ENCODE measurements at places on chromosomes 2 and 18. TPM values are rescaled to one million over a fixed set of nuclear protein-coding genes. Genes with fewer than 3 reads are reported as not detected.

The SERPINB12 gene
- not detected for total RNA-seq

The DNAJC5G gene
- not detected for total RNA-seq

The FAM124B gene
- not detected for total RNA-seq

The DAW1 gene
- not detected for total RNA-seq

The LANCL1 gene
- total RNA-seq = 33.4 TPM

The SKOR2 gene
- total RNA-seq = not detected

The NTSR2 gene
- not detected for total RNA-seq

The CXCR4 gene
- total RNA-seq = 45.9 TPM

The NPHP1 gene
- total RNA-seq = 0.23 TPM

DNA sequence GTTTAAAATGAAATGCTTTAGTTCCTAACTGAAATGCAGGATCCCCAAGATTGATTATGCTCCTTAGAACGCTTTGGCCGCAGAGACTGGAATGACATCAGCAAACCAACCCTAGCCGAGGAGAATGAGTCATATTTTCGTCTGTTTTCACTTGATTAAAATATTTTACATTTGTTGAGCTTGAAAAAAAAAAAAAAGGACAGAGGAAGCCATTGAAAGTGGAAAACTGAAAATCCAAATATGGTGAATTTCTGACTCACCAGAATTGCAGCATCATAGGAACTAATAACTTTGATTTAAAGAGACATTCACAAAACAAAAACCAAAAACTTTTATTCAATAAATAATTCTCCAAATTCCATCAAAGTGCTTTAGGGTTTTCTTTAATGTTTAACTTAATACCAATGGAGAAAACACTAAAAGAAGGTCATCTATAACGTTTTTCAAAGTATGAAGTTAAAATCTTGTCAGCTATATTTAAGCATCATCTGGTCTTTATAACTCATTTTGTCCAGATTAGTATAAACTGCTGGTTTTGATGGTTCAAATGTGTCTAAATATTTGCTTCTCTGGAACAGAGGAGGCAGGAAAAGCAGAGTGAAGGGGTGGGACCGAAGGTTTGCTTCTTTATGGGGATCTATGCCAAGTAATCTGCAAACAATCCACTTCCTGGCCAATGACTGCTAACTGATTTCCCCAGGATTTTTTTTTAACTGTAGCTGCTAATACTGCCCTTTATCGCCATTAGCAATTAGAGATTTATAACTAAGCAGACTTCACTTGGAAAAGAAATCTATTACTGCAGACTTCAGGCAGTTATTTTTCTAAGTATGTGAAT is 30.9 kb upstream of the COL5A2 start:
- H3K27ac ChIP-seq = no peak overlapping the region
- no peaks in the 10 kb centered on the region for H3K27me3 ChIP-seq
- H3K4me1 ChIP-seq = no peaks in the 10 kb centered on the region
- DNase-seq = no peak
- no peaks in the 10 kb centered on the region for H3K36me3 ChIP-seq

DNA sequence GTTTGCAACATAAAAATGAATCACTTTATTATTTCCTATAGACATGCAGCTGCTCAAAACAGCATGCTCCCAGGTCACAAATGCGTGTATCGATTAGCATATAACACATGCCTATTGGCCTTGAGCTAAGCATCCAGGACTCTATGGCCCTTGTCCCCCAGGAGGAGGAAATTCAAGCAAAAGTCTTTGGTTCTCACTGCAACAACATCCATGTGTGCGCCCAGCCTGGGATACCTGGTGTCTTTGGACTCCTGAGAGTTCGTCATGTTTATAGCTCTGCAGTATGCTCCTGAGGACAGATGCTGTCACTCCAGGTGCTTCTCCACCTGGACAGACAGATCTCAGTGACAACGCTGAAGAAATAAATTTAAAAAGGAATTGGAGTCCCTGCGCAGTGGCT is 284.6 kb downstream of the PHLPP1 start:
- no peak overlapping the region for H3K27ac ChIP-seq
- no peaks in the 10 kb centered on the region for H3K4me1 ChIP-seq
- H3K4me3 ChIP-seq = no peak overlapping the region
- DNase-seq = no peak

DNA sequence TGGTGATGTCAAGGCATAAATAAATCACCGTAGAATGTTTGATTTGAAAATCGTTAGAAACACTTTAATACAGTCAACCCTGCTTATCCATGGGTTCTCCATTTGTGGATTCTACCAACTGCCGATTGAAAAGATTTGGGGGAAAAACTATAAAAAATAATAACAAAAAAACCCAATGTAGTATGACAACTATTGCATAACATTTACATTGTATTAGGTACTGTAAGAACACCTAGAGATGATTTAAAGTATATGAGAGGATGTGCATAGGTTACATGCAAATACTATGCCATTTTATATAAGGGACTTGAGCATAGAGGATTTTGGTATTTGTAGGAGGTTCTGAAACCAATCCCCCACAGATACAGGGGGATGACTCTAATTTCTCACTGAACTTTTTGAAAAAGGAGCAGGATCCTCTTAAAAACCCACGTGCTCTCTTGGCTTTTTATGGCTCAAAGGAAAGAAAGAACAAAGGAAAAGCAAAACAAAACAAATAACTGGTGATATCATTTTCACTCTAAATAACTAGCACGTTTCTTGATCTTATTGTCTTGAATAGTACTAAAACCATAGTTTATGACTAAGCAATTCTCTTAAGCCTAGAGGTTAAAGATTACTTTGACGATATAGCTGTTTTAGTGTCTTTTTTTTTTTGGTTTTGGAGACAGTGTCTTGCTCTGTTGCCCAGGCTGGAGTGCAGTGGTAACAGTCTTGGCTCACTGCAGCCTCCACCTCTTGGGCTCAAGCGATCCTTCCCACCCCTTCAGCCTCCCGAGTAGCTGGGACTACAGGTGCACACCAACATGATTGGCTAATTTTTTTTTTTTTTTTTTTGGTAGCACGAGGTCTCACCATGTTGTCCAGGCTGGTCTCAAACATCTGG is 17.0 kb downstream of the GMCL1 start:
- no peaks in the 10 kb centered on the region for H3K4me1 ChIP-seq
- peaks cover 2% of the 10 kb centered on the region for H3K36me3 ChIP-seq
- H3K4me3 ChIP-seq = no peak overlapping the region
- H3K27ac ChIP-seq = no peak overlapping the region

DNA sequence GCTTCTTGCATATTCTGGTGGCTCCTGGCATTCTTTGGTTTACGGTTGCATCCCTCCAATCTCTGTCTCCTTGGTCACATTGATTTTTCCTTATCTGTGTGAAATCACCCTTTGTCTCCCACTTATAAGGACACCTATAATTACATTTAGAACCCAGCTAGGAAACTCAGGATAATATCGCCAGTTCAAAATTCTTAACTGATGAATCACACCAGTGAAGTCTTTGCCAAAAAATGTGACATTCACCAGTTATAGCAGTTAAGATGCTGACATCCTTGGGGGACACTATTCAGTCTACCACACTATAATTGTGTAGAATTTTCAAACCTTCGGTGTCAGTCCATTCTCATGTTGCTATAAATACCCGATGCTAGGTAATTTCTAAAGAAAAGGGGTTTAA is 320.2 kb downstream of the TMX3 start:
- no peak for DNase-seq
- no peaks in the 10 kb centered on the region for H3K4me1 ChIP-seq
- no peaks in the 10 kb centered on the region for H3K36me3 ChIP-seq
- no peak overlapping the region for H3K27ac ChIP-seq

- H3K27ac ChIP-seq = peak overlapping the region; percentile 92
- no peaks in the 10 kb centered on the region for H3K36me3 ChIP-seq
- H3K4me3 ChIP-seq = peak overlapping the region; percentile 66
- H3K4me1 ChIP-seq = peaks cover 36% of the 10 kb centered on the region
- DNase-seq = no peak
Observed at GRCh38 chr2:24330161-24330560, 30.2 kb downstream of the ITSN2 start.

DNA sequence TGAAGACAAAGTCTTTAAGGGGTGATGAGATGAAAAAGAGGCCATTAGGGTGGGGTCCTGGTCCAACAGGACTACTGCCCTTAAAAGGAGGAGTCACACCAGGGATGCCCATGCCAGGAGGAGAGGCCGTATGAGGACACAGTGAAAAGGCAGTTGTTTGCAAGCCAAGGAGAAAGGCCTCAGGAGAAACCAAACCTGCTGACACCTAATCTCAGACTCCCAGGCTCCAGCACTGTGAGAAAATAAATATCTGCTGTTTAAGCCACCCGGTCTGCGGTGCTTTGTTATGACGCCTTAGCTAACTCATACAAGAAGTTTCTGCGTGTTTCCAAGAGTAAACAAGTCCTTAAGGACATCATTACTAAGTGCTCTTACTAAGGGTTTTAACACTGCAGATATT is 93.6 kb downstream of the DNER start:
- no peak for DNase-seq
- H3K4me1 ChIP-seq = no peaks in the 10 kb centered on the region
- H3K4me3 ChIP-seq = no peak overlapping the region
- no peaks in the 10 kb centered on the region for H3K27me3 ChIP-seq
- H3K36me3 ChIP-seq = no peaks in the 10 kb centered on the region
- no peak overlapping the region for H3K27ac ChIP-seq

DNA sequence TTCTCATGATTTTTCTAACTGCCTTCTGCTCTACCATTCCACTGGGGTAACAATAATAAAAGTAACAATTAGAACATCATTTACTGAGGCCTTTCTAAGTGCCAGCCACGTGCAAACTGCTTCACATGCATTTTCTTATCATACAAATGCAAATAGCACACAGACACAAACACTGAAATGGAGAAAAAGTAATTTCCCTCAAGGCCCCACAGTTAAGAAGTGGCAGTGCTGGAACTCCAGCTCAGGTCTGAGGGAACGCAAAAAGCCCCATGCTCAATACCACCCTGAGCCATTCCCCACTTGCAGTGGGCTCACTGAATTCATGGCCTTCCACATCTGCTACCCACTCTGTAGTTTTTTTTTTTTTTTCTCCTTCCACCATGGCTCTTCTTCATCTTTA is 140.6 kb downstream of the UPP2 start:
- no peak overlapping the region for H3K4me3 ChIP-seq
- H3K36me3 ChIP-seq = no peaks in the 10 kb centered on the region
- H3K27me3 ChIP-seq = no peaks in the 10 kb centered on the region
- no peaks in the 10 kb centered on the region for H3K4me1 ChIP-seq

DNA sequence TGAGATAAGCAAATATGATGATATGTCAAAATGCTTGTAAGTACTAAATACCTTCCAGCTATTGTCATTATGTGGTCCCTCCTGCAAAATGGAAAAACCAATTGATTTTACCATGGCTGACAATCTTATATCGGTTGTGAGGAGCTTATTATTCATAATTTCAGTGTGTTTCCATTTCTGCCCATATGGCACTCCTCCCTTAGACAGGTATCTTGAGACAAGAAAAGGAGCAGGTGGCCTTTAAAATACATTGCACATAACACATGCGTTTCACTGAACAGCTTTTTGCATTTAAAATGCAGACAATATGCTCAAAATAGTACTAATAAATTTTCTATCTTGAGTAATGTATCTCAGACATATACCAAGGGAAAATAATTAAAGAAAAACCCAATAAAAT is 60.2 kb upstream of the SH3RF3 start:
- no peak for DNase-seq
- H3K4me3 ChIP-seq = no peak overlapping the region
- no peaks in the 10 kb centered on the region for H3K36me3 ChIP-seq
- no peaks in the 10 kb centered on the region for H3K4me1 ChIP-seq
- H3K27me3 ChIP-seq = no peaks in the 10 kb centered on the region
- H3K27ac ChIP-seq = no peak overlapping the region

DNA sequence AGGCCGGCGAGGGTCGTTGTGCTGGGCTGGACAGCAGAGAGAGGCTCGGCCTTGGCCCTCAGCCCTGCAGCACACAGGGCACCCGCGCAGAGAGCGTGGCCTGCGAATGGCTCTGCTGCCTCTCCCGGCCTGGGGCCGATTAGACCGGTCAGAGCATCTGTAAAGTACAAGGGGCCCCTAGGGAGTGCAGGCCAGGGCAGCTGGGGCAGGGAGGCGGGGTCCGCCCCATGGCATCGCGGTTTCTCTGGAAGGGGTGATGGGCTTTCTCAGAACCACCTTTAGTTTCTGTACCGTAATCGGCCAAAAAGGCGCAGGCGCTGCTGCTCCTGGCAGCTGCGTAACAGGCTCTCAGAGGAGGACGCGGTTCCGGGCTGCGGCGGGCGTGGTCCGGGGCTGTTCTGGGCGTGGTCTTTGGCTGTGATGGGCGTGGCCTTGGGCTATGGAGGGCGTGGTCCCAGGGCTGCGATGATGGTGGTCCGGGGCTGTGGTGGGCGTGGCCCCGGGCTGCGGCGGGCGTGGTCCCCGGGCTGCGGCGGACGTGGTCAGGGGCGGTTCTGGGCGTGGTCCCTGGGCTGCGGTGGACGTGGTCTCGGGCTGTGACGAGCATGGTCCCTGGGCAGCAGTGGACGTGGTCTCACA is 1.5 kb upstream of the GPR148 start:
- H3K27me3 ChIP-seq = no peaks in the 10 kb centered on the region
- H3K4me1 ChIP-seq = peaks cover 9% of the 10 kb centered on the region
- peak overlapping the region; percentile 80 for H3K4me3 ChIP-seq
- H3K36me3 ChIP-seq = no peaks in the 10 kb centered on the region
- H3K27ac ChIP-seq = peak overlapping the region; percentile 11

DNA sequence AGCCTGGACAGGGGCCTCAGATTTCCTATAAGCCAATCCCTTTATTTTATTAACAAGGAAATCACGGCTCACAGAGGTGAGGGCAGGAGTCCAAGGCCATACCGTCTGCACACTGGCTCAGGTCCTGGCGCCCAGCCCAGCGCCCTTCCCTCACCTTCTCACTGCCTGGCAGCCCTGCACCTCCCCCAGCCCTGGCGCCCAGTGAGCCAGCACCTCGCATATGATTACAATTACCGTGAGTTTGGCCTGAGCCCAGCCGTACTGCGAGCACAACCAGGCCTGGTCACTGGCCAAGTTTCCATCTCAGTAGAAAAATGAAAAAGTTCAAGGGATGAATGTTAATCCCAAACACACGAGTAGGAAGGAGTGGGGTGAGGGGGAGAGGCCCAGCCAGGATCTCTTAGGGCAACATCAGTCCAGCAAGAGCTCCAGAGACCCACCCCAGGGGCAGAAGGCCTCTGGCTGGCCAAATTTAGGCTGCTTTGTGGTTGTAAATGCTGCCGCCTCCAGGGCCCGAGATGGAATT is 68.4 kb downstream of the MCFD2 start:
- peaks cover 5% of the 10 kb centered on the region for H3K27me3 ChIP-seq
- H3K36me3 ChIP-seq = no peaks in the 10 kb centered on the region
- no peak overlapping the region for H3K27ac ChIP-seq
- no peak for DNase-seq
- no peak overlapping the region for H3K4me3 ChIP-seq
- H3K4me1 ChIP-seq = no peaks in the 10 kb centered on the region

DNA sequence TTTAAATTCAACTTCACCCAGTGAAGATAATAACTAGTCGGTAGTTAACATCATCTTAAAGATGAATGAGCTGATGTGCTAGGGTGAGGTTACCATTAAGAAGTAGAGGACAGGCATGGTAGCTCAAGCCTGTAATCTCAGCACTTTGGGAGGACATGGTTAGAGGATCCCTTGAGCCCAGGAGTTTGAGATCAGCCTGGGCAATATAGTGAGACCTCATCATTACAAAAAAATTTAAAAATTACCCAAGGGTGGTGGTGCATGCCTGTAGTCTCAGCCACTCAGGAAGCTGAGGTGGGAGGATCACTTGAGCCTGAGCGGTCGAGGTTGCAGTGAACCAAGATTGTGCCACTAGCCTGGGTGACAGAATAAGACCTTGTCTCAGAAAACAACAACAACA is 4.7 kb downstream of the GALNT5 start:
- peaks cover 3% of the 10 kb centered on the region for H3K4me1 ChIP-seq
- no peaks in the 10 kb centered on the region for H3K27me3 ChIP-seq
- no peaks in the 10 kb centered on the region for H3K36me3 ChIP-seq
- H3K27ac ChIP-seq = no peak overlapping the region
